ENCODE measurements at places on chromosomes 5 and 9. TPM values are rescaled to one million over a fixed set of nuclear protein-coding genes. Genes with fewer than 3 reads are reported as not detected.

GRCh38 chr5:39459071-39459470 is 34.3 kb upstream of the DAB2 start:
- no peak overlapping the region for H3K4me3 ChIP-seq
- H3K36me3 ChIP-seq: no peaks in the 10 kb centered on the region
- H3K4me1 ChIP-seq: peaks cover 10% of the 10 kb centered on the region
- no peak overlapping the region for H3K27ac ChIP-seq
- H3K27me3 ChIP-seq: peaks cover 14% of the 10 kb centered on the region
- DNase-seq: no peak

DNA sequence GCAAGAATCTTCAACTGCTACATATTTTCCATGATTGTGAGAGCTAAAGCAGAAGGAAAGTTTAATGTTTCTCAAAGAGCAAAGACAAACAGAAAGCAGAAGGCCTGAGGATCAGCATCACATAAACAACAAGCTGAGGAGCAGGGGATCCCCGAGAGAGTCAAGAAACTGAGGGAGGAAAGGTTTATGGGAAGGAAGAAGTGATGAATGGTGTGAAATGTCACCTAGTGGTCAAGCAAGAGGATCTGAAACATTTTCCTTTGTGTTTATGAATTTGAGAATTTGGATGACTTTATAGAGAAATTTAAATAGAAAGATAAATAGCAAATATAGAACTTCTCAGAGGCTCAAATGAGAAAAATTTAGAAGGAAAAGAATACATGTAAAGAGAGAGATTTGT is 481.9 kb downstream of the CHSY3 start:
- DNase-seq: no peak
- 0 out of 2 replicates have a peak overlapping the region, but pooled peaks have one; percentile 6 for H3K27ac ChIP-seq
- H3K27me3 ChIP-seq: no peaks in the 10 kb centered on the region
- no peak overlapping the region for H3K4me3 ChIP-seq
- H3K4me1 ChIP-seq: peaks cover 2% of the 10 kb centered on the region
- H3K36me3 ChIP-seq: no peaks in the 10 kb centered on the region

- no peaks in the 10 kb centered on the region for H3K4me1 ChIP-seq
- no peak overlapping the region for H3K4me3 ChIP-seq
- no peak overlapping the region for H3K27ac ChIP-seq
Observed at GRCh38 chr9:107707915-107708441, 218.4 kb upstream of the KLF4 start.

DNA sequence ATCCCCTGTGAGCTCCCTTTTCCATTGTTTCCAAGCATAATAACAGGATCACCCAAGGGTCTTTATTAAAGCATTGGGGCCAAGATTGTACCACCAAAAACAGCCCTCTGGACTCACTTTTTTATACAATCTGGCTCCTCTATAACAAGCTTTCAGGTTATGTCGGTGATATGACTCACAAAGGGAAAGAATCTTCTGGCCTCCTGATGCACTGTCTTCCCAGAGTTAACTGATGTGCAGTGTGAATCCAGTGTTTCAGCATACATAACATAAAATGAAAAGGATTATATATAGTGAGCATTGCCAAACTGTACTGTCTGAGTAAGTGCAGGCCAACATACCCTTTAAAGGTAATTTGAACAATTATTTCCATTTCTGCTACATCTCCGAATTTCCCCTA is 33.9 kb upstream of the MAN2A1 start:
- no peaks in the 10 kb centered on the region for H3K27me3 ChIP-seq
- no peak overlapping the region for H3K4me3 ChIP-seq

DNA sequence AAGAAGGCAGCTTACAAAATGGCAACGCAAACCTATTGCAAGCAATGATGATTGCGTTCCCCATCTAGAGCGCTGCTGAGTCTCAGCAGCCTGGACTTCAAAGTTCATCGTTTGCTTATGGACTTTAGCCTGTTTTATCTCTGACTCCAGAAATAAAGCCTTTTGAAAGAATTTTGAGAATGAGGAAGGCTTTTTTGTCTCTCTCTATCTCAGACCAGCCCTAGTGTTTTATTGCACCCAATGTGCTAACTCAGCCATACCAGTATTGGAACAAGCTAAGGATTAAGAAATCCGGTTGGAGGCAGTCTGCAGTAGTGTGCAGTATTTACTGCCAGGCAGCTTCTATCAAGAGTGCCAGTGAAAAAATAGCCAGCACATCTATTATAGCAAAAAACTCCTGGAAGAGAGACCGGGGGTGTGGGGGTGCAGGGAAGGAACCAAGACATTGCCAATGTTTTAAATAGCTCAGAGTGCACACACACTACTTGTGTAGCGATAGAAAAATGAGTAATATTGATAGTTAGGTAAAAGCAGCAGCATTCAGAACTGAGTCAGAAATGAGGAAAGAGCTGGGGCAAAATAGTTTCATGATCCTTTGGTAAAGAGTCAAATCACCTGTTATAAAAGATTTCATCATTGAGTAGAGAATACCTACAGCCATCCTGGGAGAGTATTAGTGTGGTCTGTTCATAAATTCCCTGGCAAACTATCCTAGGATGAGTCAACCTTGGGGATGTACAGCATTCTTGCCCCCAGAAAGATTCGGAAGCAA is 219.0 kb downstream of the ZNF608 start:
- no peak for DNase-seq
- no peak overlapping the region for H3K4me3 ChIP-seq
- H3K27ac ChIP-seq: no peak overlapping the region
- no peaks in the 10 kb centered on the region for H3K4me1 ChIP-seq

DNA sequence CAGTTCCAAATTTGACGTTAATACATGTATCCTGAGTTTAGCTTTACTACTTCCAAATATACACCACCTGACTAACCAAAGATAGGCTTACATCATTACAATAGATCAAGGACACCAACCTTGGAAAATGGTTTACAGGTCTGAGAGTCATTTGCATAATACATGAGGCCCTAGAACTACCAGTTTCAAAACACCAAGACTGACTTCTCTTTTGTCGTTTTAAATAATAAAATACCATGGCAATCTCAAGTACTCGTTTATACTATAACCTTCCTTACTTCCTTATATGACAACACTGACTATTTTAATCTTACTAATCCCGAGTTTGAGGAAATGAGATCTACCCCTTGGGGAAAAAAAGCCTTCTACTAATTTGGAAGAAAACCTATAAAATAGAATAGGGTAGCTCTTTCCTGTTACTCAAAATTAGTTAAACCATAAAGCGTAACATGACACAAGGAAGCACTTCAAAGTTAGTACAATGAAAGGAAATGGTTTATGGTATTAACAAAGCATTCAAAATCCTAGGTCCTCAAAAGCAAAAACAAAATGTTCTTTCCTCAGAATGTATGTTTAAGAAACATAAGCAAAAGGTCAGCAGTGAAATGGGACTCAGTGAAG is 42.1 kb downstream of the UBQLN1 start:
- no peaks in the 10 kb centered on the region for H3K27me3 ChIP-seq
- DNase-seq: no peak
- H3K27ac ChIP-seq: no peak overlapping the region
- H3K4me1 ChIP-seq: no peaks in the 10 kb centered on the region
- H3K4me3 ChIP-seq: no peak overlapping the region

DNA sequence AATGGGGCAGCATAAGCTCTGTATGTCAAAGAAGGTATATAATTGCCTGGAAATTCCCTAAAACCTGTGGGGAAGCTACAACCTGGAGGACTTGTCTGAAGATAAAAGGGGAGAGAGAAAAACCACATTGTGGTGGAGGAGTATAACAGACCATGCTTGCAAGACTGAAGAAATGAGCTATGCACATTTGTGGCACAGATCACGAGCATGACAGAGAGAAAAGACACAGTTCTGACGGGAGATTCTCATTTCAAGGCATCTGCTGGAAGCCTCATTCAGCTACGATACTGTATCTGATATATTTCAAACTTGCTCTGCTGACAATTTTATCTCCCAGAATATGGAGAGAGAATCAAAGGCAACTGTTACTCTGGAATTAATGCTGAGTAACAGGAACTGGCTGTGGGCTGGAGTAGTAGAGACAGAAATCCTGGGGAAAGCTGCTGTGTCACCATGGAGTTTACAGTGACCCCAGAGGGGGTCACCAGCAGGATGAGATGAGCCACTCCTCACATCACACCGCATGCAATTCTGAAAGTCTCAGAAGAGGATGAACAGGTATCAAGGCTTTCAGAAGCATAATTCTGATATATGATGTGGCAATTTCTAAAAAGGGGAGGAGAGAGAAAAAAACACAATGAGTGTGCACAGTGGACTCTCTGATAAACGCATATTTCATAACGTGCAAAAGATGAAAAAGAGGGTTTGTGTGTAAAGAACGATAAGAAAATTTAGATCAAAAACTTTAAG is 528.8 kb downstream of the IRX1 start:
- no peak for DNase-seq
- no peak overlapping the region for H3K4me3 ChIP-seq
- H3K27ac ChIP-seq: no peak overlapping the region
- H3K36me3 ChIP-seq: no peaks in the 10 kb centered on the region

DNA sequence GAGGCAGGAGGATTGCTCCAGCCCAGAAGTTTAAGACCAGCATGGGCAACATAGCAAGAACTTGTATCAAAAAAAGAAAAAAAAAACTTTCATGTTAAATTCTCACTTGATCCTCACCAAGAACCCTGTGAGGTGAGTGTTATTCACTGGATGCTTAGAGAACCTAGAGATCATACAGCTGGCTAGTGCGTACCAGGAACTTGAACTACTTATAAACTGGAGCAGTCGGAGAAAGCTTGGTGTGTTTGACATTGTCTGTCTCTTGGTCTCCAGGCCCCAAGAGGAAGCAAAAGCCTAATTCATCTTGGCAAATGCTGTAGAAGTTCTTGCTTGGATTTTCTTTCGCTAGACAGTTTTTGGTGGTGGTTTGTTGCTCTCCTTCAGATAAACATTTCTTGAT is 18.1 kb downstream of the TJP2 start:
- H3K4me3 ChIP-seq: no peak overlapping the region
- peak overlapping the region; percentile 76 for H3K27ac ChIP-seq
- H3K4me1 ChIP-seq: peaks cover 50% of the 10 kb centered on the region
- DNase-seq: no peak
- no peaks in the 10 kb centered on the region for H3K36me3 ChIP-seq
- H3K27me3 ChIP-seq: no peaks in the 10 kb centered on the region

- no peaks in the 10 kb centered on the region for H3K27me3 ChIP-seq
- DNase-seq: no peak
- no peak overlapping the region for H3K4me3 ChIP-seq
- no peaks in the 10 kb centered on the region for H3K36me3 ChIP-seq
Observed at GRCh38 chr9:92562461-92562967, 26.7 kb upstream of the ECM2 start.

DNA sequence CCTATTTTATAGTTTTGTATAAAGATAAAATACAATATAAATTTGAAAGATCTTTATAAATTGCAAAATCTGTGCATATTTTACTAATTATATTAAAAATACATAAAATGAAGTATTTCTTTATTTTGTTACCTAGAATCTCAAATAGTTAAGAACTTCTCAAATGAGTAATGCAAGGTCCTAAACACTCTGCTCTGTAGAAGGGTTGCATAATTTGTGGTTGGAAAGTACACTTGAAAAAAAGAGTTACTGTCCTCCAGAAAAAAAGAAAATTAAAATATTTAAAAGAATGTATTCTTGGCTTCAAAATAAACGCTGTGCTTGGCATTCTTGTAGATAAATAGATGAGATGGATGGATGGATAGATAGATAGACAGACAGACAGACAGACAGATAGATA is 428.8 kb upstream of the CDH6 start:
- H3K27ac ChIP-seq: no peak overlapping the region
- DNase-seq: no peak
- no peaks in the 10 kb centered on the region for H3K27me3 ChIP-seq
- peaks cover 6% of the 10 kb centered on the region for H3K4me1 ChIP-seq

DNA sequence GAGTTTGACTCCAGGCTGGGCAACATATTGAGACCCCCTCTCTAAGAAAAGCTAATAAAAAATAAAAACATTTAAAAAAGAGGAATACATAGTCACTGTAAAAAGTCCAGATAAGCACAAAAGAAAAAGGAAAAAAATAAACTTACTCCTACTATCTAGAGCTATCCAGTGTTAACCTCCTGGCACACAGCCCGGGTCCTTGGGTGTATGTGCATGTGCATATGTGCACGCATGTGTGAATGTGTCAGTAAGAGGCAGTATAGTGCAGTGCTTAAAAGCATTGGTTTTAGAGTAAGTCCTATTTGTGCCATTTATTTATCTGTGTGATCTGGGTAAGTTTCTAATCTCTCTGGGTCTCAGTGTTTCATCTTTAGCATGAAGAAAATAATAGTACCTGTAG is 26.7 kb downstream of the FAM219A start:
- peaks cover 6% of the 10 kb centered on the region for H3K4me1 ChIP-seq
- no peaks in the 10 kb centered on the region for H3K27me3 ChIP-seq
- no peaks in the 10 kb centered on the region for H3K36me3 ChIP-seq
- no peak for DNase-seq
- H3K27ac ChIP-seq: no peak overlapping the region

- no peaks in the 10 kb centered on the region for H3K36me3 ChIP-seq
- DNase-seq: no peak
- H3K4me1 ChIP-seq: peaks cover 44% of the 10 kb centered on the region
- H3K27ac ChIP-seq: no peak overlapping the region
- H3K4me3 ChIP-seq: no peak overlapping the region
- H3K27me3 ChIP-seq: peaks cover 18% of the 10 kb centered on the region
Observed at GRCh38 chr9:126663661-126664072, 49.9 kb downstream of the LMX1B start.

DNA sequence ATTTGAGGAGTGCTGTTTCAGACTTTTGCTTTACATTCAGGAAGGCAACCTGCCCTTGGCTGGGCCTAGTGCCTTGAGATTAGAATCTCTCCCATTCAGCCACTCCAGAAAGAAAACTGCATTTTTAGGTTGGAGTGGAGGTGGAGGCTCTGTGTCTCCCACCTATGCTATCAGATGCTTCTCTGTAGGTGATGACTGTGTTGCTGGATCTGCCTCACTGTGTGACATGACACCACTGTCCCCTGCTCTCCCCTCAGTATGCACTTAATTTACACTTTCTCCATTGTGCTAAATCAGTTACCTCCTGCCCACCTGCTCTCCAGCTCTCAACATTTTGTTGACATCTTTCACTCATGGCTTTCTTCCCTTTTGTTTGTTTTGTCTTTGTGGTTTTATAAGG is 265.8 kb downstream of the TENT4A start:
- H3K36me3 ChIP-seq: no peaks in the 10 kb centered on the region
- H3K4me1 ChIP-seq: peaks cover 11% of the 10 kb centered on the region
- no peak overlapping the region for H3K4me3 ChIP-seq
- peaks cover 3% of the 10 kb centered on the region for H3K27me3 ChIP-seq
- DNase-seq: no peak
- H3K27ac ChIP-seq: no peak overlapping the region

GRCh38 chr5:89842531-89842930 is 567.0 kb downstream of the CETN3 start:
- H3K4me3 ChIP-seq: no peak overlapping the region
- no peaks in the 10 kb centered on the region for H3K36me3 ChIP-seq
- no peak overlapping the region for H3K27ac ChIP-seq

GRCh38 chr9:134229466-134230091 is 65.2 kb upstream of the RNU6ATAC start:
- no peak overlapping the region for H3K27ac ChIP-seq
- DNase-seq: no peak
- no peak overlapping the region for H3K4me3 ChIP-seq
- H3K36me3 ChIP-seq: no peaks in the 10 kb centered on the region
- no peaks in the 10 kb centered on the region for H3K4me1 ChIP-seq

- H3K4me1 ChIP-seq: no peaks in the 10 kb centered on the region
- H3K27me3 ChIP-seq: no peaks in the 10 kb centered on the region
- no peak for DNase-seq
Observed at GRCh38 chr9:82621447-82621846, 441.5 kb downstream of the RASEF start.

The HNRNPH1 gene
- 709 TPM for total RNA-seq

The SMAD5 gene
- total RNA-seq: 54.9 TPM

The TEX48 gene
- total RNA-seq: not detected

The RANBP17 gene
- total RNA-seq: 27.4 TPM

The TERT gene
- 40.4 TPM for total RNA-seq
